ENCODE measurements at places on chromosomes 6 and 20. TPM values are rescaled to one million over a fixed set of nuclear protein-coding genes. Genes with fewer than 3 reads are reported as not detected.

GRCh38 chr6:72595812-72596211, 26.1 kb upstream of the KCNQ5 start:
- no peak for DNase-seq

GRCh38 chr6:40022867-40023266, 88.6 kb upstream of the MOCS1 start:
- DNase-seq, result no peak

DNA sequence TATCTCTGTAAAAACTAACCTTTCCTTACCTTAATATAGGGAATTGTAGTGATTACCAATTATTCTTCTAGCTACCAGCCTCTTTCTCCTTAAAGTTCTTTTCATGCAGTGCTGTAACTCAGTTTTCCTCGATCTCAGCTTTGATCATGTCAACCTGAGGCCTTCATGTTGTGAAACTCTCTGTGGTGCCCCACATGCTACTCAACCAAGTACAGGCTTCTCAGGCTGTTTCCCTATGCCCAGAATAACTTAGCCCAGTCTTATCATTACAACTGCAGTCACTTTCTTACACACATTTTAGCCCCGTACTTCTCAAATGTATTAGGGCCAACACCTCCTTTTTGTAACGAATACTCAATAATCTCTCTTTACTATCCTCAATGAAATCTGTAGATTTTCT, 90.1 kb upstream of the SUPT3H start:
- no peak for DNase-seq

DNA sequence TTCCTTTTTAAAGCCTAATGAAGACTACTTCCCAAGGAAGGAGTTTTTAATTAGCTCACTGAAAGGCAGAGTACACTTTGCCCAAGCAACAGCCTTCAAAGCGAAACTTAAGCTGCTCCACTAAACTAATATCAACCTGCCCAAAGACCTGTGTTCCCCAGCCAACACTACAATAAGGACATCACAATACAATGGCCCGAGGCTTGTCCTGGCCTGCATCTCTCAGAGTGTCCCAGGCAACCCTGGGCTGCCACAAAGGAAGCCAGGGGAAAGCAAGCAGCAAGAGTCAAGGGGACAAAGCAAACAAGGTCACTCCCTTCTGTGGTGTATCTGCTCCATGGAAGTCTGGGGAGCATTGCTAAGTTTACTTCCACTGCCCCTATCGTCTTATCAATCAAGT, 52.3 kb downstream of the PIGU start:
- DNase-seq, result peak; percentile 71

- no peak for DNase-seq
Observed at GRCh38 chr6:34044945-34045595, 100.8 kb downstream of the GRM4 start.

The KCNK5 gene
- 1.2 TPM for polyA plus RNA-seq

The FNDC11 gene
- polyA plus RNA-seq, result not detected

The ANKEF1 gene
- polyA plus RNA-seq, result 0.61 TPM

The DEF6 gene
- polyA plus RNA-seq, result 21.3 TPM

The RAB44 gene
- not detected for polyA plus RNA-seq

The PGBD1 gene
- 2.5 TPM for polyA plus RNA-seq

The CFB gene
- polyA plus RNA-seq, result 76.4 TPM

GRCh38 chr20:48273843-48274242, 488.6 kb upstream of the SULF2 start:
- DNase-seq, result no peak

- no peak for DNase-seq
Observed at GRCh38 chr20:58537831-58538230, 22.6 kb upstream of the APCDD1L start.

GRCh38 chr6:152050451-152051195, 243.1 kb downstream of the ESR1 start:
- DNase-seq, result no peak

- no peak for DNase-seq
Observed at GRCh38 chr20:18360635-18361034, 72.3 kb downstream of the ZNF133 start.

DNA sequence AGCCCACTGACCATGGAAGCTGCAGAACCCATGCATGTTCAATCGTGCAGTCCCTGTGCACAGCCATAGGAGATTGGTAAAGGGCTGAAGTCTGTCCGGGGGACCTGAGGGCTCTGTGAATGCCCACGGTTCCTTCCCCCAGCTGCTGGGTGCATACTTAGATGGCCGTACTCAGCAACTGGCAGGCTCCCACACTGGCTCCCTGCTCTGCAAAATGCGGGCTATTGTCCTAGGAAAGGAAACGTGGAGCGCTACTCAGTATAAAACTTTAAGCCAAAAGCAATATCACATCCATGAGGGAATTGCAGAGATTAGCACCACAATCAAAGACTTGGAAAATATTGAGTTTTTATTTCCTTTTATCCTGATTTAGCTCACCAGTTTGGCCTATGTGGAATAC, 202.0 kb downstream of the WDR27 start:
- DNase-seq, result no peak

- no peak for DNase-seq
Observed at GRCh38 chr6:52409499-52409898, 10.6 kb upstream of the EFHC1 start.

Data from adrenal gland (tissue), 19 donors.